Activated naive CD4-positive, alpha-beta T cell treated with anti-CD3 and anti-CD28 coated beads for 36 hours (primary cell): ENCODE measurements at places on chromosomes 16 and 17.
A peak's percentile ranks its signal among the peaks of the same experiment; 100 is the strongest.

DNA sequence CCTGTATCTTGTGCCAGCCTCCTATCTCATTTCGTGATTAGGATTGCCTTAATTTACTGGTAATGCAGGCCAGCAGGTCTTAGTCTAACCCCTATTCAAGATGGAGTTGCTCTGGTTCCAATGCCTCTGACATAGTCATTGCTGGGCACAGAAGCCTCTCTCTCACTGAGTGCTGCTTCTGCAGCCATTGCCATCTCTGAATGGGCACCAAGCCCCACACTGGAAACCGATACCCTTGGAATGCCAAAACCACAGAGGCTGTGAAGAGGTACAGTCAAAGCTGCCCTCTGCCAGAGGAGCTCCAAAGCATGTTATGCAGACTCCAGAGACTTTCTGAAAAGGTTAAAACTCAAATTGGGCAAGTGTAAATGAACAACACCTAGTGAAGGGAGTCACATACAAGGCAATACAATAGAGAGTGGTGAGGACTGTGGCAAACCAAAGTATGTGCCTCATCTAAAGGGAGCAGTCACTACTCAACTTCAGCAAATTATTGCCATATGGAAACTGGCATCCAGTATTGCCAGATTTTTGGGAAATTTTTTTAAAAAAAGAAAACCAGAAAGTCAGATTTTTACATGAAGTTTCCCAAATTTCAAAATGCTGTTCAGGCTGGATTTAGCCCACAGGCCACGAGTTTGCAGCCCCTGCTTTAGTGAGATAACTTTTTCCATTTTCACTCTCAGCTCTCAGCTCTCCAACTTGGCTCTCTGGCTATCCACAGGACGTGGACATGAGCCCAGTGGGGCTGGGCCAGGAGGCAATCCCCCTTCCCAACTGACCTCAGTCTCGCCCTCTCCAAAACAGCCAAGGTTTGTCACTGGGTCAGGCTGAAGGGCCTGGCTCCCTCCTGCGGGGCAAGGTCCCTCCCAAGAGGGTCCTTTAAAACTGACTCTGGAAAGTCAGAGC is 2.1 kb upstream of the MMP2 start:
- no peak for DNase-seq

DNA sequence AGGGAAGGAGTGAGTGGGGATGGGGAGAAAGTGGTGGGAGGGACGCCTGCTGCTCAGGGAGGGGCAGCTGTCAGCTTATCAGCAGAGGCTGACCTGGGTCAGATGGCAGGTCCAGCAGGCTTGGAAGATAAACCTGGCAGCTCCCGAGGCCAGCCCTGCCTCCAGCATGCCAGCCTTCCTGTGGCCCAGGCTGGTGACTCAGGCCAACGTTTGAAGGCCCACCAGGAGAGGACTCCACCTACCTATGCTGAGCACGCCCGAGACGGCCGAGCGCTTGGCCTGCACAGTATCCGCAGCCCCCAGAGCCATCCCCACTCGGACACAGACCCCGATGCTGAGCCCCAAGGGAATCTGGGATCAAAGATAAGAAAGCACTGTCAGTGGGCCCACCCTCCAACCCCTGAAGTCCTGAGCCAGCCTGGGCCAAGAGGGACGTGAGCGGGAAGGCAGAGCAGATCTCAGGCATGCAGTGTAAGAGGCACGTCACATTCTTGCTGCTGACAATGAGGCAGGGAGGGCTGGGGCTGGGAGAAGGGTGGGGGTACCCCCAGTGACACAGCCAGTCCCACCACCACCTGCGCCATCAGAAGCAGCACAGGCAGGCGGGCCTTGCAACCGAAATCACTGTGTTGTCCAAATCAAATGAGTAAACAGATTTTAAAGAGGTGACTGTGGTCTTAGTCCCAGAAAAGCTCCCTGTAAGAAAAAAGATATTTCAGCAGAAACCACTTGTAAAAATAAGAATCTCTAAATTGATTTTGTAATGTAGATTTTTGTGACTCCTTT is 12.4 kb downstream of the SLC47A2 start:
- no peak for DNase-seq

- peak; percentile 21 for DNase-seq
Measured at GRCh38 chr17:77999413-78000173, 41.1 kb downstream of the TNRC6C start.

GRCh38 chr17:75478508-75478907 is 22.1 kb downstream of the TMEM94 start:
- no peak for DNase-seq

GRCh38 chr16:61435346-61435745 is 600.9 kb downstream of the CDH8 start:
- no peak for DNase-seq

- DNase-seq: no peak
Measured at GRCh38 chr16:29978081-29978480, 4.4 kb downstream of the TAOK2 start.

- no peak for DNase-seq
Measured at GRCh38 chr16:3650631-3651265, 3.7 kb upstream of the DNASE1 start.

GRCh38 chr17:72743037-72743467 is 349.4 kb downstream of the SLC39A11 start:
- no peak for DNase-seq

DNA sequence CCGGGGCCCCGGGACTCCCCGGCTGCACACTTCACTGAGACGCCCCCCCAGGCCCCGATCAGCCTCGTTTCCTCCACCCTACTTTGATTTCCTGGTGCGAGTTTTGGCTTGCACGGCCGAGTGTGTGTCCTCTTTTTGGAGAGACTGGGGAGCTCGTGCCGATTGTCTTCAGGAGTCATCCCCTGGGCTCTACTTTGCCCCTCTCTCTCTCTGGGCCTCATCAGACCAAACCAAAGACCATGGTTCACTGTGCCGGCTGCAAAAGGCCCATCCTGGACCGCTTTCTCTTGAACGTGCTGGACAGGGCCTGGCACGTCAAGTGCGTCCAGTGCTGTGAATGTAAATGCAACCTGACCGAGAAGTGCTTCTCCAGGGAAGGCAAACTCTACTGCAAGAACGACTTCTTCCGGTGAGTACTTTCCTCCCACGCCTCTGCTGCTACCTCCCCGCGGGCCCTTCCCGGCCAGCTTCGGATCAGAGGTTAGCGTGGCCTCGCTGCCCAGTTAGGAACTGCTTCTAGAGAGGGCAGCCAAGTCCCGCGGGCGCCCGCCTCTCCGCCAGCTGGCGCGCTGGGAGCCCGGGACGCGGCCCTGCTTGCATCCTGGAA is 787 bp downstream of the LHX1 start:
- DNase-seq: peak; percentile 48

DNA sequence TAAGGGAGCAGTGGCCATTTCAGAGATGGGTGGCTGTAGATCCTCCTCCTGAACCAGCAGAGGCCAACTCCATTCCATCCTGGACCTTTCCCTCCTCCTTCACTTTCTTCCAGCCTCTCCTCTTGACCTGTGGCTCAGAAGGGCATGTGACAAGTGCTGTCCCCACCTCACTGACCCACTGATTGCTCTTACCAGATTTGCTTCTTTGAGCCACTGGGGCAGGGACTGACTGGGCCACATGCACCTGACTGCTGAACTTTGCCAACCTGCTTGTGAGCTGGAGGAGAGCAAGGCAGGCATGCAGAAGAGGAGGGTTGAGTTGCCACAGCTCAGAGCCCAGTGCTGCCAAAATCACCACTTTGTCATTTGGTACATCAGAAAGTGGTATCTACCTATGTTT is 68.3 kb downstream of the MSI2 start:
- no peak for DNase-seq

DNA sequence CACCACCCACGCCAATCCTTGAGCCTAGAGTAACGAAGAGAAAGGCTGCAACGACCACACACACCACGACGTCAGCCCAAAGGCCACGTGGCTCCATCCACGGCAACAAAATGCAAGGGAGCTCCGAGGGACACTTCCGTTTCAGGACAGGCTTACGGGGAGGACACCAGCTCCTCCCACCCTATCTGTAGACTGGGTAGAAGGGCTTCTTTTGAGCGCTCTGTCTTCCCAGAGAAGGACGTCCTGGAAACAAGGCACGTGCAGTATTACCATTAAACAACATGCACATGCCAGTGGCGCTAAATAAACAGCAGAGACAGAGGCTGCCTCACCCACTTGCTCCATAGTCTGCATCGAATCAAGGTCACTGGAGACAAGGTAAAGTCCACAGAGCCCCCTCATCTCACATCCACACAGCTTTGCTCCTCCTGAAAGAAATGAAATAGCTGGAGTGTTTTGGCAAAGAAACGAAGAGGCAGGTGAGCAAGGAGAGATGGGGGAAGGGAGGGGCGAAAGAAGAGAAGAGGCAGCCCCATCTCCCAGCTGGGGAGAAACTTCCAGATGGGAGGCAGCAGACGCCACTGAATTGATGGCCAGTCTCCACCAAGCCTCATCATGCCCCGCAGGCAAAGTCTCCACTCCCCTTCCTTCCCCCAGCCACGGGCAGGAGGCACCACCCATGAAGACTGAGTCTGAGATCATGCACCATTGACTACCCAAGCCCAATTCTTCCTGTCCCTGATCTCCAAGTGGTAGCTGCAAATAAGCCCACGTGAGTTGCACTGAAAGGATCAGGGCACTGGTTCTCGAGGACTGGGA is 24.0 kb downstream of the ZFHX3 start:
- DNase-seq: no peak

- DNase-seq: no peak
Measured at GRCh38 chr16:83392743-83393142, 415.0 kb upstream of the HSBP1 start.

DNA sequence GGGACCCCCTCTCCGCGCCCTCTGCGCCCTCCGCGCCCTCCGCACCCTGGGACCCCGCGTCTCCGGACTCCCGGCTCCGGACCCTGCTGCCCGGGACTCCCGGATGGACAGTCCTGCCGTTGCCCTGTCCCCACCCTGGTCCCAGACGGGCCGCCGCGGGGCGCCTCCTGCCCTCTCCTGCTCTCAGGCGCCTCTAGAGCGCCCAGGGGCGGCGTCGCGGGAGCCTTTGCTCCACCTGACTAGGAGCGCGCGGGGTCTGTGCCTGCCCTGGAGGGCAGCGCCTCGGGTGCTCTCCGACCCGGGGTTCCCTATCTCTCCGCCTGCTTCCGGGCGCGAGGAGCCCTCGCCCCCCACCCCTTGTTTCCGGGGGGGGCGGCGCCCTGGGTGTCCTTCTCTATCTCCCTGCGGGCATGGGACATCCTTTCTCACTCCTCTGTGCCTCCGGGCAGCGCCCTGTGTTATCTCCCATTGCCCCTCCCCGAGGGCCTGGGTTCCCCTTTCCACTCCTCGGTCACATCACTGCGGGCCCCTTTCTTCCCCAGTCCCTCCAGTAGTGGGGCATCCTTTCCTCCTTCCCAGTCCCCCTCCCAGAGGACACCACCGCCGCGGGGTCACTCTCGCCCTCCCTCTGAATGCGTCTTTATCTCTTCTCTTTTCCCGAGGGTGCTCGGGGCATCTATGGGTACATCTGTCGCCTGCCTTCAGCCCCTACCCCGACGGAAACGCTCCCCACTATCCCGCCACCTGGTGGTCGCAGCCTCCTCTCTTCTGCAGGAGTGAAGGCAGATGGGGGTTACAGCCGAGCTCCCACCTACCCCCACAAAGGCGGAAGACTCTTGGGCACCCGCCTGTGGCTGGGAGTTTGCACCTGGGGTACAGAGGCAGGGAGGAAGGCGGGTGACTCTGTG is 875 bp downstream of the PRKCB start:
- peak; percentile 48 for DNase-seq

GRCh38 chr16:47308601-47309000 is 152.3 kb downstream of the ITFG1 start:
- DNase-seq: no peak

- DNase-seq: peak; percentile 79
Measured at GRCh38 chr17:67434061-67434525, 57.0 kb downstream of the PITPNC1 start.

DNA sequence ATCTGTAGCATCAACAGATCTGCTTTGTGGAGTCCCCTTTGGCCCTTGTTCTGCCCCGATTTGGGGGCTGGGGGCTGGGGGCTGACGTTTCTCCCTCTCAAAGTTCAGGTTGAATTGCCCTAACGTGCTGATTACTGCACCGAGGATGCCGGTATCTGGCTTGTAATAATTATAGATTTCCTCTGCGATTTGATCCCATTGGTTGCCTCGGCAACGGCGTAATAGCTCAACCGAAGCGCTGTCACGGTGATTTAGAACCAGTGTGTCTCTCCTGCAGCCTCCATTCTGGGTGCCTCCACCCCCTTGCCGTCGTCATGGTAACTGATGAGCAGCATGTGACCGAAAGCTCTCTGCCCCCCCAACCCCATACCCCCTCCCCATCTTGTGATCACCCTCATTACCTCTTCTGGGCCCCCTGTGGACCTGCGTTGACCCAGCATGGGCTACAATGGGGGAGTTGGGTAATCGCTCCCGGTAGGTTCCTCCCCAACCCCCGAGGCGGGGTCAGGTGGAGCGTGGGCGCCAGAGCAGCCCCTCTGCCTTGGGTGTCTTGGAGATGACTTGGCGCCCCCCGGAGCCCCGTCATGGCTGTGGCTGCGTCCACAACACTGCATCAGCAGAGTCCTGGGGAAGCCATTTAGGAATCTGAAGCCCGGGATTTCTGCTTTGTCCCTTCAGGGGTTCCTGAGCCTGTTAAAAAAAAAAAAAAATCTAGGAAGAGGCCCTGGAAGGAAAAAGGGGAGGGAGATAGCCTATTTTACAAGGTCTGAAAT is 38.4 kb downstream of the ABAT start:
- no peak for DNase-seq

DNA sequence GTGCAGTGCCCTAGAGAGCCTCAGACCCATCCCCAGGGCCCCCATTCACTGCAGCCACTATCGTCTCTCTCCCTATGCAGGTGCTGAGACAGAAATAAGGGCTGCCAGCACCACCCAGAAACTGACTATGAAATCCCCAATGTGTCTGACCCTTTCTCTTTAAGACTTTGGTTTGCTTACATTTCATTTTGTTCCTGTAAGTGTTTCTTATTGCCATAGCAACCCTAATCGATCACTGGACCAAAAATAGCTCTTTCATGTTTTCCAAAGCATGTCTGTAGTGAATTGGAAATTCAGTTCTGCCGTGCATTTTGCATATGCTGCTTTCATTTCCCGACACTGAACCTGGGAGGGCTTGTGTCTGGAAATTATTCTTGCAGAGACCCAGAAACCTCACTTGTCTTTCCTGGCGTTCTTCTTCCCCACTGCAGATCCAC is 148.7 kb upstream of the NOL11 start:
- DNase-seq: no peak

DNA sequence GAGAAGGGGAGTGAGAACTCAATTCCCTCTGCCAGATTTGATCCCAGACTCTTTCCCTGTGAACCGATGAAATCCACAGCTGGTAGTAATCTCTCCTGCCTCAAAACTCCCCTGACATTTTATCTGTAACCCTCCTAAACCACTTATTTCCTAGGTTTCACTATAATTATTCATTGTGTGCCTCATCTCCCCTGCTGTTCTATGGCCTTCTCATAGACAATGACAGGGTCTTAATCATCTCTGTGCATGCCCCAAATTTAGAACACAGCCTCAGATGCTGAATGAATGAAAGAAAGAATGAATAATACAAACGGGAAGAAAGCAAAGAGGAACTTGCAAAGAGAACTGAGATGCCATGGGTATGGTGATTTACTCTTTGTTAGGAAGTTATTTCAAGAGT is 451.1 kb downstream of the HS3ST3B1 start:
- no peak for DNase-seq
